ENCODE measurements at places on chromosomes 4 and X.

DNA sequence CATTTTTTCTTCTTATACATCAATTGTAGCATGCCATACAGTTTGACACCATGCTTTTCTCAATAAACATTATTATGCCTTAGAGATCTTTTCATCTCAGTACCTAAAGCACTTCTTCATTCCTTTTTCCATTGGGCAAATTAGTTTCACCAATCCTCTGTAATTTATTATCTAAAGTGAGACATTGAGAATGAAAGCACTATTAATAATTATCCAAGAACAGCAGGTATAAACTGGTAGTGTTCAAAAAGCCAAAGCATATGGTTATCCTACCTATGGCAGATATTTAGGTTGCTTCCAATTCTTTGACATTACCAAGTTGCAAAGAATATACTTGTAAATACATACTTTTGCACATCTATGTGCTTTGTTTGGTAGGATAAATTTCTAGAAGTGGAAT, 15.6 kb downstream of the LAMTOR3 start:
- no peak for DNase-seq

DNA sequence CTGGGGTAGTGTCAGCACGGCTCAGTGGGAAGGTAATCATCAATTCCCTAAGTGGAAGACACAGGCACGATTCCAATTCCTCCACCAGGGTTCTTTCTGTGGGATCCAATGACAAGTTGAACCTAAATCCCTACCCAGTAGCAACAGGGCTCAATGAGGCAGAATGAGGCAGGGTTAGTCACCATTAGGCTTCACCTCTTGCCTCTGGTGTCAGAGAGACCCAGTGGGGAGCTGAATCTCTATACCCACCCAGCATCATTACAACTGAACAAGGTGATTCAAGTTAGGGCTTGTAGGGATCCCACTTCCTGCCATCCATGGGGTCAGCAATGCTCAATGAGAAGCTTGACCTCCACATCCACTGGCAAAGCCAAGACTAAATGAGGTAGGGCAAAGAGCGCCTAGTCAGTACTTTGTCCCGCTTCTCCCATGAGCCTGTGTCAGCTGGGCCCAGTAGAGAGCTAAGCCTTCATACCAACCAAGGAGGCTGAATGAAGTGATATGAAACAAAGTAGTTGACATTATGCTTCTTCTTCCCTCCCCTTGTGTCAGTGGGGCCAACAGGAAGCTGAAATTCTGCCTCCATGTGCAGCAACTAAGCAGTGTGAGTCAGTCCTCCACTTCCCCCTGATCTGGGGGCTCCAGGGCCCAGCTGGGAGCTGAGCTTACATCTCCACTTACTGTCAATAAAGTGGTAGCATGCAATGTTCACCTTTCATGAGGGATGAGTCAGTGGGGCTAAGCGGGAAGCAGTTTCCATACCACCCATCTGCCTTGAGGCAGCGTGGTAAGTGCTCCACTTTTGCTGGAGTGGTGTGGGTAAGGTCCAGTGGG, 36.4 kb upstream of the RBM41 start:
- no peak for DNase-seq

- DNase-seq: no peak
Measured at GRCh38 chr4:51843309-51844152, 578 bp downstream of the DCUN1D4 start.

GRCh38 chr4:153217440-153217839, 13.2 kb downstream of the TRIM2 start:
- DNase-seq: no peak

- no peak for DNase-seq
Measured at GRCh38 chr4:150867148-150867547, 147.9 kb downstream of the LRBA start.

- DNase-seq: no peak
Measured at GRCh38 chr4:172083272-172083671, 270.1 kb downstream of the GALNTL6 start.

GRCh38 chr4:11194431-11194830, 234.3 kb downstream of the HS3ST1 start:
- no peak for DNase-seq

GRCh38 chr4:158189422-158189821, 16.6 kb upstream of the GASK1B start:
- DNase-seq: no peak

DNA sequence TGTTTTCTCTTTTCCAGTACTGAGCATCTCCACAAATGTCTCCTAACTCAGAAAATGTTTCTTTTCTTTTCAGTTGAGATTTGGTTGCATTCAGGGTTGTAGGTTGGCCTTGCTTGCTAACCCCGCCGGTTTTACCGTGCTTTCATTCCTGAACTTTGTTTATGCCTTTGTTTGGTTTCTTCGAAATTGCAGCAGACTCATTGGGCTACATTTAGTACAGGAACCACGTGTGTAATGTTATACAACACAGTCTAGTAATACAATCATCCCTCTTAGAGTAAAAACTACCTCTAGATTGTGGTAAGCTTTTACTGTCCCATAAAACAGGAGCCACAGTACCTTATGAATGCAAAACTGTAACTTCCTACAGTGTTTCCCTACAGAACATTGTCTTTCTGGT, 57.9 kb downstream of the CCKAR start:
- DNase-seq: no peak

GRCh38 chr4:27830251-27830650, 969.6 kb downstream of the STIM2 start:
- no peak for DNase-seq

DNA sequence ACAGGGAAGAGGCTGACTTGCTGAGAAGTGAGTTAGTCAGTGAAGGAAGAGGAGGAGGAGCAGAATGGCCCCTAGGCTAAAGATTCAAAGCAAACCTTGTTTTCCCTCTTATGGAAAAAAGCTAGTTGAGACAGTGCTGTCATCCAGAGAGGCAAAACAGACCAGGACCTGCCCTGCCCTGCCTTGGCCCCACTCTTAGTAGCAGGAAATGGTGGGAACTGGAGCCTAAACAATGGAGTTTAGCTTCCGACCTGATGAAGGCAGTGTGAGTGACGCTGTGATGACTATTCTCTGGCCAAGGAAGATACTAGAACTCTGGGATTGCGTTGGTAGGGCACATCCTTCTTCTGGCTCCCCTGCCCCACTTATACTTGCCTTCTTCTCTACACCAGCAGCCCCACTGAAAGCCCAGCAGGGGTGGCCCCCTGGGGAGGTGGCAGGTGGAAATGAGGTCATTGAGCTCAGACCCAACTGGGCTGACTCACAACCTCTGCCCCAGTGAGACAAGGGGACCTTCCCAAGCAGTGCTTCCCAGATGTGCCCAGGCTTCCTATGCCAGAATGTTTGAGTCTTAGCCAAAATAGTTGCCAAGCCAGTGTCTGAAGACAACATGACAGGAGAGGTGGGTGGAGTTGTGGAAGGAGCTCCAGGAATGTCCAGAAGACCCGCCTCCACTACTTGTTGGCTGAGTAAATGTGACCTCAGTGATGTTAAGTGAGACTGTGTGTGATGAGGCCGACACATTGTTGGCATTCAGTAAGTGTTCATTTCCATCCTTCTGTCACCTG, 38.8 kb downstream of the MSN start:
- DNase-seq: no peak

DNA sequence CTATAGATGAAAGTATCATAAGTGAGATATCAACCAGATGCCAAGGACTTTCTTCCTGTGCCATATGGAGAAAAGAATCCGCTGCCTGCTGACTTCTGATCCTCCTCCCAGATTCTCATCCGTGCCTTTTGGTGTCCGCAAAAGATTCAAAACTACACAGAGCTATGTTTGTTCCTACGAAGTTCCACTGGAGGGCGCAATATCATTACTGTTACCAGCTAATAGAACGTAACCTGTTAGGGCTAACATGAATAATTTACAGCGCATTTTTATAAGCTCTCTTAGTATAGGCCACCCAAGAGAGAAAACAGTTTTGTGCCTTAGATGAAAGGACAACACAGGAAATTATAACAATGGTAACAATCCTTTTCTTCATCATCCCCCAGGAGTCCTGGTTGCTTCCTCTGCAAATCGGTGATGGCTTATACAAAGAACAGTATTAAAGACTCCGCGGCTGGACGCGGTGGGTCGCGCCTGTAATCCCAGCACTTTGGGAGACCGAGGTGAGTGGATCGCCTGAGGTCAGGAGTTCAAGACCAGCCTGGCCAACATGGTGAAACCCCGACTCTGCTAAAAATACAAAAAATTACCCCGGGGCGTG, 22.8 kb upstream of the CENPVL3 start:
- DNase-seq: peak; percentile 6

DNA sequence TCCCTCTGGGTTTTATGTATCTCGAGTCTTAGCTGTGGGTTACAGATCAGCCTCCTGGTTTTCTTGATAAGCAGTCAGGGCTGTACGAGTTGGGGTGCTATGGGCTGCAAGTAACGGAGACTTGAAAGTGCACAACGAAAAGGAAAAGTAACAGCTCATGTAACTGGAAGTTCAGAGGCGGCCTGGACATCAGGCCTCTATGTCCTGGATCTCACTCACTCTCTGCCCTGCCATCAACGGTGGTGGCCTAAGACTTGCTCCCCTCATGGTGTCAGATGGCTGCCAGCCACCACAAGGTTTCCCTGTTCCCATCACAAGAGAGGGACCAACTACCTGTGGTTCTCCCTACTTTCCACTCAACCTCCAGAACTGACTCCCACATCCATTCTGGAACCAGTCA, 4.8 kb downstream of the PPP2R2C start:
- DNase-seq: no peak

DNA sequence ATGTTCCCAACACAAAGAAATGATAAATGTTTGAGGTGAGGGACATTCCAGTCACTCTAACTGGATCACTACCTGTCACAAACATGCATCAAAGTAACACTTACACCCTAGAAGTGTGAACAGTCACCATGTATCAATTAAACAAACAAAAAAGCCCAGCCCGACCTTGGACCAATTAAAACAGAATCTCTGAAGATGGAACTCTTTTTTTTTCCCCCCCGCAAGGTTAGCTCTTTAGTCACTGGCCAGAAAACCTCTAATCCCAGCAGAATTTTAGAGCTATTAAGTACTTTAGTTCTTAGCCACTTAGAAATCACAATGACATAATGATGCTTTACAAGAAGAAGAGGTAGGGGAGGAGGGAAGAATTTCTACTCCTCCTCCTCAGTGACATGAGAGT, 154.5 kb downstream of the PALLD start:
- DNase-seq: no peak

DNA sequence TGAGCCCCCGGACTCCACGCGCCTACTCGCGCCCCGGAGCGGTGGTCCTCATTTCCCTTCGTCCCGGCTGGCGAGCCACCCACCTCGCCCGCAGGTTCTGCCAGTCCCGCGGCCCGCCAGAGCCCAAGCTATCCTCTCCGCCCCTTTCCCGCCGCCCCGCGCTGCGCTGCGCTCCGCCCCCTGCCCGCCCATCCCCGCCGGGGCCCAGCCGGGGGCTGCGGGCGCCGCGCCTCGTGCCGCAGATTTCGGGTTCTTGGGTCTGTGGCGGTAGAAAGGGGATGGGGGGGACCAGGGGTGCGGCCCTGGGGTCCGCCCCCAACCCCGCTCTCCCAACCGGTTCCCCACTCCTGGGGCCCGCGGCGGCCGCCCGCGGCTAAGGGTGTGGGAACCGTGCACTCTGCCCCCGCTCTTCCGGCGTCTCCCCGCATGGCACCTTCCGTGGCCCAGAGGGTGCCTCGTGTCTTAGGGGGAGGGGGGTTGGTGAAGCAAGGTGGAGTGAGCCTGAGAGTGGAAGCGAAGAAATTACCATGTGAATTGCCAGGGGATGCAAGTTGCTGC, 650.8 kb upstream of the DIPK2B start:
- no peak for DNase-seq

DNA sequence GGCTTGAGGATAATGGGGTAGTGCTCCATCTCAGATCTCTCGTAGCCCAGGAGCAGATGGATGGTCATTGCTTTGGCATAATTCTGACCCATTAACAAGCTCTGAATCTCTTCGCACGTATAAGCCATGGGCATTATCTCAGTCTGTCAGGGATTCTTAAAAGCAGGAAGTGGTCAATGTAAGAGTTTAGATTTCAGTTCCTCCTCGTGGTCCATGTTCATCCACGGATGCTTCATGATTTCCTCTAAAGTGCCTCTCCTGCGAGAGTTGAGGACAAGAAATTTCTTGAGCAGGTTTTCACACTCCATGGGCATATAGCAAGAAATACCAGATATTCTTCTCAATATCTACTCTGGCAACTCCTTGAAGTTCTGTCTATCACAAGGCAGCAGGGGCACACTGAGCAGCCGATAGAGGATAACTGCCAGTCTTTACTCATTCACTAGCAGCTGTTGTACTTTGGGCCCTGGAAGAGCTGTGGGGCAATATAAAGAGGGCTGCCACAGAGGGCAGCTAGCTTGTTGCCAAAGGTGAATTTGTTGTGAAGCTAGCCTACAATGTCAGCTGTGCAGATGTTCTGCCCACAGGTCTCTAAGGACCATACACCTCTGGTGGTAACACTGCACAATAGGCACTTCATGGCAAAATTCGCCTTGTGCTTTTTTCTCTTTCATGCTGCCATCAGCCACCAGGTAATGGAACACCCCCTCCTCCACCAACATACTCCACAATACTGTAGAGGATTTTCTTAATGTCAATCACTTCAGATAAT, 52.0 kb upstream of the WDR17 start:
- no peak for DNase-seq

GRCh38 chr4:108427946-108428485, 192.4 kb upstream of the RPL34 start:
- no peak for DNase-seq

GRCh38 chr4:128913228-128913627, 103.7 kb downstream of the JADE1 start:
- no peak for DNase-seq

GRCh38 chr4:6195602-6196319, 4.6 kb downstream of the JAKMIP1 start:
- no peak for DNase-seq

GRCh38 chr4:184193556-184194525, 23.8 kb downstream of the ENPP6 start:
- no peak for DNase-seq

GRCh38 chr4:183888564-183888963, 16.5 kb upstream of the STOX2 start:
- no peak for DNase-seq

DNA sequence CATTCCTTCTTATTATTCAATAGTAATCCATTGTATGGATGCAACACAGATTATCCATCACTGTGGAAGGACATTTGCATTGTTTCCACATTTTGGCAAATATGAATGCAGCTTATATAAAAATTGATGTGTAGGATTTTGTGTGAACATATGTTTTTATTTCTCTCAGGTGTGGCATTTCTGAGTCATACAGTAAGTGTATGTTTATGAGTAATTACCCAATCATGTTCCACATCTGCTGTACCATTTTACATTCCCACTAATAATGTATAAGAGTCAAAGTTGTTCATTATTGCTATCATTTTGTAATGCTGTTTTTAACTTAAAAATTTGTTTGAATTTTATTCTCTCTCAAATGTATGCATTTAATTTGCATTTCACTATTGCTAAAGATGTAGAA, 25.5 kb downstream of the MAGEA4 start:
- no peak for DNase-seq
